C1 segment of cervical spinal cord (tissue), 14 donors: ENCODE measurements at places on chromosomes 7 and 10.

DNA sequence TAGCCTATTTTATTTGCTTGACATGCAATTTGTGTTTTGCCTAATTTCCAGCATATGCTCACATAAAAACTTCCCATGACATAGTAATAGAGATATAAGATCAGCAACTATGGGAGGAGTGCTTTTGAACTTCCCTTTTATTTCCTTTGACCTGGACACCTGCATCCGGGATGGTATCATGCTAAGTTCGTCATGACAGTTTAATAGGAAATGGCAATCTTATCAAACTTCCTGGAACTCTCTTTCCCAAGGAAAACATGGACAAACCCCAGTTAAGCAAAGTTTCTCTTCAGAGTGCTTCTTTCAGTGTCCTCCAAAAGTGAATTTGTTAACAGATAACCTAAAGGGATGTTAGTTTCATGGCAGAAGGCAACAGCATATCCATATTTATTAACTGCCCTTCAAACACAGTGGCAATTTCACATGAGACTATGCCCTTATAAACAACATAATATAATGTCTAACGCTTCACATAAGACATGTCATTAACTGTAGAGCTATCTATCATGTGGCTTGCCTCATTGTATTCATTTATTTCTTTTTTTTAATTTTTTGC, 474.7 kb upstream of the SEMA3A start:
- DNase-seq = no peak

- DNase-seq = no peak
Measured at GRCh38 chr7:43753271-43753810, 5.1 kb upstream of the BLVRA start.

- no peak for DNase-seq
Measured at GRCh38 chr10:129730993-129731325, 233.1 kb downstream of the EBF3 start.

GRCh38 chr10:105284476-105285215, 643.6 kb downstream of the SORCS3 start:
- DNase-seq = no peak

DNA sequence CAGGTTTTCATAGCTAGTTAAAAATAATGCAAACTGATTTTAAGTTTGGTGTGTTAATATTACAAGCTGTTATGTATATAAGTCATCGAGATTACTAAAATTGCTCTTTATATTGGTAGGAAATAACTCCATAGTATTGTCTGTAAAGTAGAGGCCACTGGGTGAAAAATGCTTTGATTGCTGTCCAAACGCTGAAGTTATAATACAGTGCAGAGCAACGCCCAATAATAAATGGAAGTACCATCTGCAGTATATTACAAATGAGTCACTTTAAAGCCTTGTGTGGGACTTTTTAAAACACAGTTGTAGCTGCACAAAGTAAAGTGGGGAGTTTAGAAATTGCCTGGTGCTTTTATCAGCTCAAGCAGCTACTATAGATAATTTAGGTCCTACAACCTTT, 196.1 kb downstream of the NXPH1 start:
- DNase-seq = no peak

DNA sequence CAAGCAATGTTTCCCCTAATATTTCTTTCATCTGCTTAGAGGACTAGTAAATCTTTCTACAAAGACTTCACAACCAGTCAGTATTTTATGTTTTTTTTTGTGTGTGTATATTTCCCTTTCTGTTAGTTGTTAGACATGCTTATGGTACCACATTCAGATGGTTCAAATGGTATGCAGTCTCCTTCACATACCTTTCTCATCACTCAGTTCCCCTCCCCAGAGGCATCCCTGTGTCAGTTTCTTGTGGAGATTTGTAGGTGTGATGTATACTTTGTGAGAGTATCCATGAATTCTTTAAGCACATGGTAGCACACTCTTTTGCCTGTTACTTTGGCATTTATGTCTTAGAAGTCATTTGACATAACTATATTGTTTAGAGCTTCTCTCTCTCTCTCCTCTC, 4.4 kb downstream of the ZNF485 start:
- DNase-seq = no peak

- DNase-seq = no peak
Measured at GRCh38 chr10:98416606-98417388, 1.8 kb upstream of the PYROXD2 start.
